ENCODE measurements at places on chromosomes 16 and 17. TPM values are rescaled to one million over a fixed set of nuclear protein-coding genes. Genes with fewer than 3 reads are reported as not detected.

Gene SERPINF2
- total RNA-seq, result 0.12 TPM

- DNase-seq, result no peak
Measured at GRCh38 chr17:41167561-41167960, 460 bp downstream of the KRTAP4-3 start.

DNA sequence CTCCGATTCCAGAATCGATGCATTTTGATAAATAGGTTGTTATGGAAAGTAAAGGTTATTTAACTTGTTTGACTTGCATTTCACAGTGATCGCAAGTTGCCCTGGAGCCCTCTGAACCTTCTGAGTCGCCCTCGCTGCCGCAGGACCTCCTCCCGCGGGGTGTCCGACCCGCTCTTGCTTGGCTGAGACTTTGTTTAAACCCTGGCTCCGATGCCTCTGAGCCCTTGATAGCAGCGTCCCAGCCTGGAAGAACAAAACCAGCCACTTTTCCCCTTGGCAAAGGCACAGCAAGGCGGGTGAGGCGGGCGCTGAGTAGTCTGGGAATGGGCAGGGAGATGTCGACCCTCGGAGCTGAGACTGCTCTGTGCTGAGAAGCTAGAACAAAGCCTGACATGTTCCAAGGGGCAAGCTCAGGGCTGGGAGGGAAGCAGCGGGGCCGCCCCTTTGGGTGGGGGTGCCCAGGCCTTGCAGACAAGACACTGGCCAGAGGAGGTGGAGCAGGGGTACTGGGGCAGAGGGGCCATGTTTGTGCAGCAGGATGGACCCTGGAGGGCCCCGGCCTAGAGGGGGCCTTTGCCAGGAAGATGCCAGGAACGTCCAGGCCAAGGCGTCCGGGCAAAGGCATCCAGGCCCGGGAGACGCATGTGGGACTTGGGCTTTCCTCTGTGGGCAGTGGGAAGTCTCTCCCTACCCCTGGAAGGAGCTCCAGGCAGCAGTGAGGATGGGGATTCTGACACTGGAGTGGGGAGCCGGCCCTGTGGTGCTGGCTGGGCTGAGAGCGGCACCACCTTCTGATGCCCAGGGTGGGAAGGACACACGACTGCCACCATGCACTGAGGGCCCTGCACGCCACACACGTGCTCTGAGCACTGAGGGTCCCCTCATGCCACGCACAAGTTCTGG, 30.3 kb upstream of the CDH15 start:
- DNase-seq, result no peak

DNA sequence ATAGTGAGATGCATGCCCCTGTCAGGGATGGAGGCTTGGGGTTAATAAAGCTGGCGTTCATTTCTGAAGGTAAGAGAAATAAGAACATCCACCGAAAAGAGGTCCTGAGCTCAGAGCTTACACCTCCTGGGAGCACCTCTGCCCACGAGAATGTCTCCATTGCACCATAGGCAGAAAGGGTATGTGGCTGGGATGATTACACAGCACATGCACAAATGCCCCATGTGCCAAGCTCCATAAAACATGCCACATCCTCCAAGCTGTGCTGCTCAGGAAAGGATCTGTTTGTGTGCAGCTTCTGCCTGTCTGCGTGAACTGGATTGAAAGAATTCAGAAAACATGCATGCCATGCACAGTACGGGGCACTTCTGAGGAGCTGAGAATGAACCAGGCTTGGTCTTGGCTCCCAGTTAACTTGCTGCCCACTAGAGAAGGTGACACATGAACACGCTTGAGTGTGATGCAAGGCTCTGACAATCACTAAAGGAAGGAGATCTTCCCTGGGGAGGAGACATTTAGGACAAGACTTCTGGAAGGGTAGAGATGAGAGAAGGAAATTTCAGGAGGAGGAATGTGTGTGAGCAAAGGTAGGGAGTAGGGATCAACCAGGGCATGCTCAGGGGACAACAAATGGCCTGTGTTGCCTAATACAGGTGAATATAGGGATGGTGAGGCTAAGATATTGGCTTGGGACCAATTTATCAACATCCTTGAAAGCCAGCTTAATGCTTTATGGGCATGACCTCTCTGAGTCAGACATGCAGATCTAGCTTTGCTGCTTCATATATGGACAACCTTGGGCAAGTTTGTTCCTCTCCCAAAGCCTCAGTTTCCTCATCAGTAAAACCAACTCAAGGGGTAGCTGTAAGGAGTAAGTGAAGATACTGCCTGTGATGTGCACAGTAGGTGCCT, 32.0 kb upstream of the SMPD3 start:
- no peak for DNase-seq

GRCh38 chr17:28331891-28332420, 3.3 kb downstream of the IFT20 start:
- DNase-seq, result no peak

- no peak for DNase-seq
Measured at GRCh38 chr16:85300406-85300968, 188.2 kb upstream of the CIBAR2 start.

- no peak for DNase-seq
Measured at GRCh38 chr17:16155536-16155935, 59.8 kb downstream of the NCOR1 start.
